ENCODE measurements at places on chromosomes 6 and 20. TPM values are rescaled to one million over a fixed set of nuclear protein-coding genes. Genes with fewer than 3 reads are reported as not detected.

GRCh38 chr6:15824811-15825210 lies 162.0 kb upstream of the DTNBP1 start:
- no peaks in the 10 kb centered on the region for H3K36me3 ChIP-seq
- no peak overlapping the region for H3K27ac ChIP-seq
- no peak for DNase-seq
- no peak overlapping the region for H3K4me3 ChIP-seq

DNA sequence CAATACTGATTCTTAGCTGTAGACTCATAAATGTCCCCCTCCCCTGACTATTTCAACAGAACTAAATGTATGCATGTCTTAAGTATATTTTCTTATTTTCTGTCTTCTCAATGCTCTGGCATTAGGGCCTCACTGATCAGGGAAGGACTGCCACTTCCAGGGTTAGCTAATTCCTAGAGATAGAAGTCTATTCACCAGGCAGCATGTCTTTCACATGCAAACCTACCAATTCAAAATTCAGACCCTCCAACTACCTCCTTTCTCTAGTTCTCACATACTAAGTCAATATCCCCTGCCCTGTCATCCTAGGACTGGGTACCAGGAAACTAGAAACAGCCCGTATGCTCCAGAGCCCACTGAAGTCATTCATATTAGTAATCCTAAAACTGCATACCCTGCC lies 132.3 kb downstream of the RALGAPA2 start:
- no peak for DNase-seq
- H3K4me3 ChIP-seq = no peak overlapping the region
- H3K4me1 ChIP-seq = peaks cover 19% of the 10 kb centered on the region
- H3K36me3 ChIP-seq = no peaks in the 10 kb centered on the region
- no peaks in the 10 kb centered on the region for H3K27me3 ChIP-seq
- no peak overlapping the region for H3K27ac ChIP-seq

- DNase-seq = no peak
- H3K36me3 ChIP-seq = no peaks in the 10 kb centered on the region
- no peaks in the 10 kb centered on the region for H3K4me1 ChIP-seq
- H3K27me3 ChIP-seq = no peaks in the 10 kb centered on the region
- no peak overlapping the region for H3K27ac ChIP-seq
- no peak overlapping the region for H3K4me3 ChIP-seq
Observed at GRCh38 chr6:68911334-68911733, 276.3 kb downstream of the ADGRB3 start.

Gene CTCFL
- not detected for total RNA-seq

Gene PTPRT
- not detected for total RNA-seq

Gene SPTLC3
- total RNA-seq = 1.4 TPM

DNA sequence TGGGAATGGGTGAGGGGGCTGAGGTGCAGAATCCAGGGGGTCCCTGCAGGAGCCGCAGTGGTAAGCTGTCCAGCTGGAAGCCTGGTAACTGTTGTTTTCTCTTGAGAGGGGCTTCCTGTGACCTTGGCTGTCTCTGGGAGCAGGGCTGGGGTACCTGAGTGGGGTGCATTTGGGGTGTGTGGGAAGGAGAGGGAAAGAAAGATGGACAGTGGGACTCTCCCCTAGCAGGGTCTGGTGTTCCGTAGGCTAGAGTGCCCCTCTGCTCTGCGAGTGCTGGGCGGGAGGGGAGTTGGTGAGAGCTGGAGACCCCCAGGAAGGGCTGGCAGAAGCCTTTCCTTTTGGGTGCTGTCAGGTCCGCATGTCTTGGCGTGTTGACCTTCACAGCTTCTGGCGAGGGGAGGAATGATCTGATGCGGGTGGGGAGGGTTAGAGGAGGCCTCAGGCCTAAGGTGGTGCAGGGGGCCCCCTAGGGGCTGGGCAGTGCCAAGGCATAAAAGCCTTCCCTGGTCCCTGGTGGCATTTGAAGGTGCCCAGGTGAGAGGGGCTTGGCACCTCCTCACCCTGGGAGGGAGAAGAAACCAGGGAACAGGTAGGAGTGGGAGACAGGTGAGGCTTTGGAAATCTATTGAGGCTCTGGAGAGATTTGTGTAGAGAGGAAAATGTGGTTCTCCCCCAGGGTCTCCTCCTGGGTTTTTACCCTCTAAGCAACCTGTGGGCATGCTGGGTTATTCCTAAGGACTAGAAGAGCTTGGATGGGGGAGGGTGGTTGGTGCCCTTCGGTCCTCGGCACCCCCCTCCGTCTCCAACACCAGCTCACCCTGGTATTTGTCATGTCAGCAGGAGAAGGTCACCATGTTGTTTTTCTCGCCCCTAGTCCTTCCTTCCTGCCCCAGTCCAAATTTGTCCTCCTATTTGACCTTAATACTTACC lies 3.3 kb downstream of the VEGFA start:
- peaks cover 15% of the 10 kb centered on the region for H3K36me3 ChIP-seq
- no peaks in the 10 kb centered on the region for H3K27me3 ChIP-seq
- peak; percentile 80 for DNase-seq
- peak overlapping the region; percentile 79 for H3K27ac ChIP-seq
- H3K4me1 ChIP-seq = peaks cover 48% of the 10 kb centered on the region
- peak overlapping the region; percentile 97 for H3K4me3 ChIP-seq

Gene FAM83D
- total RNA-seq = 10.4 TPM

Gene HFE
- total RNA-seq = 1.9 TPM

Gene PROKR2
- total RNA-seq = not detected

DNA sequence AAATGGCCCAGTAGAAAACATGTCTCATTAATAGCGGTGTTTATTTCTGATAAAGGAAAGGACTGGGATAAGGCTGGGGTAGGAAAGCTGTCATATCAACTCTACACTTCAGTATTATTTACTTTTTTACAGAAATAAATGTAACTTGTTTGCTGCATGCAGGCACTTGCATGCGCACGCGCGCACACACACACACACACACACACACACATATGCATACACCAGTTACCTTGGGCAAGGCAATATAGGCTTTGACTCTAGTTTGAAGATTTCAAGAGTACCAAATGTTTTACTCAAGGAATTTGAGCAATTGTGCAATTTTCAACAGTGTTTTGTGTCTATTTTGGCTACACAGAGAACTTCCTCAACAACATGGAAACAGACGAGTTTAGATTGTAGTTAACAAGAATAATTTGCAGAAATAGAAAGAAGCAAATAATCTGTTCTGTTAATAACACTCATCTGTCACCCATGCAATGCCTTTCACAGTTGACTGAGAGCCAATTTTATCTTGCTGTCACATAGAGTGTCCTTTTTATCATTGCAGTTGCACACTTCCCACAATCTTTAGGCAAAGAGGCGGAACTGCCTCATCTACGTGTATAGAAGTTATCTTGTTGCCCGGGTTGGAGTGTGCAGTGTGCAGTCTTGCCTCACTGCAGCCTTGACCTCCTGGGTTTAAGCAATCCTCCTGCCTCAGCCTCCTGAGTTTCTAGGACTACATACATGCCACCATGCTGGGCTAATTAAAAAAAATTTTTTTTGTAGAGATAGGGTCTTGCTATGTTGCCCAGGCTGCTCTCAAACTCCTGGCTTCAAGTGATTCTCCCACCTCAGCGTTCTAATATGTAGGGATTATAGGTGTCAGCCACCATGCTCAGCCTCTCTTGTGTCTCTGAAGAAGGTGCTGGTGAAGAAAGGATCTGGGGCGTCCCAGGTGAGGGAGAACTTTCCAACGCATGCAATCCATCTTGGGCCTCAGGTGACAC lies 74.8 kb upstream of the SHLD1 start:
- no peak overlapping the region for H3K27ac ChIP-seq
- H3K36me3 ChIP-seq = no peaks in the 10 kb centered on the region
- DNase-seq = no peak
- H3K27me3 ChIP-seq = no peaks in the 10 kb centered on the region
- H3K4me1 ChIP-seq = peaks cover 12% of the 10 kb centered on the region

Gene OR2H1
- not detected for total RNA-seq

Gene SNRPB
- total RNA-seq = 286 TPM

DNA sequence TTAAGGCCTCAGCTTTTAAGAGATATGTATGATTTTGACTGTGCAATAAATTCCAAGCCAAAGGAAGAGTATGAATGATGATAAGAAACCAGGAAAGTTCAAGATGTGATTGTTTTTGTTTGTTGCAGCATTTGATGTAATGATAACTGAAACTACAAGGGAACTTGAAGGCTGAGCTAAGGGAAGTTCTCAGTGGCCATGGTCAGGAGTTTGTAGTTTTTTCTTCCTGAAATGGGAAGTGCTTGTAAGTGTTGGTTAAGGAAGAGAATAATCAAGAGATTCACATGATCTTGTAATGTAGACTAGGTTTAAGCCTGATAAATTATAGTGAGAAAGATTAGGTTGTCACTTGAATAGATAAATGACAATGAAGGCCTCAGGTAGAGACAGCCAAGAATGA lies 53.4 kb downstream of the PTCHD4 start:
- no peak overlapping the region for H3K27ac ChIP-seq
- no peaks in the 10 kb centered on the region for H3K36me3 ChIP-seq
- no peak overlapping the region for H3K4me3 ChIP-seq

GRCh38 chr6:1404713-1405098 lies 15.3 kb downstream of the FOXF2 start:
- no peak for DNase-seq
- H3K4me3 ChIP-seq = no peak overlapping the region
- peaks cover 12% of the 10 kb centered on the region for H3K27me3 ChIP-seq
- H3K36me3 ChIP-seq = no peaks in the 10 kb centered on the region
- no peak overlapping the region for H3K27ac ChIP-seq

Gene CABLES2
- 8.3 TPM for total RNA-seq

Gene DEFB132
- not detected for total RNA-seq

Gene C2
- 5.1 TPM for total RNA-seq

GRCh38 chr6:79257381-79258205 lies 23.1 kb upstream of the HMGN3 start:
- H3K36me3 ChIP-seq = peaks cover 5% of the 10 kb centered on the region
- no peak overlapping the region for H3K27ac ChIP-seq
- peaks cover 15% of the 10 kb centered on the region for H3K27me3 ChIP-seq
- DNase-seq = no peak
- H3K4me3 ChIP-seq = no peak overlapping the region

DNA sequence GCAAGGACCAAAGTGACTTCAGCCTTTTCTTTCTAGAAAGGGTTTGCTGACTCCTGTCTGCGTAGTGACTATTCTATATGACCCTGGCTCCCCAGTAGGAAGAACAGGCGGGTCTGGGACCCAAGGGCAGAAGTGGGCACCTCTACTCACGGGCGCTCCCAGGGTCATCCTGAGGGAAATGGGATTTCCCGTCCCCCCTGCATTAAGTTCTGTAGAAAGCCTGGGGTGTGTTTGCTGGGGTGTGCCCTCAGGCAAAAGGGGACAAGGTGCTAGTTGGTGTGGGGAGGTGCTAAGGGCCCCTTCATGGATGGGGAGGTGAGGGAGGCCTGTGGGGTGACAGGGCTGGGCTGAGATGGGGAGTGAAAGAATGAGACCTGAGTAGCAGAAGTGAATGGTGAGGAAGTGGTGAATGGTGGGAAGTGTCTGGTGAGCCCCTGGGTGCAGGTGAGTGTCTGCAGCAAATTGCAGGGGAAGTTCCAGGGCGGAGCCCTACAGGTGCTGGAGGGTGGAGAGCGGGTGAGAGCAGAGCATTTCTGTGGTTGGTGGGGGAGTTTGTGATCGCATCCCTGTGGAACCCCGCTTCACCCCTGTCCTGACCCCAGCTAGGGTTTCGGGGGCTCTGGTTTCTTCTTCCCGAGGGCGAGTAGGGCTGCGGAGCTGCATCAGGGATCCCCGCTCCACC lies 21.1 kb downstream of the RAET1L start:
- peaks cover 74% of the 10 kb centered on the region for H3K4me1 ChIP-seq
- H3K36me3 ChIP-seq = no peaks in the 10 kb centered on the region
- no peak overlapping the region for H3K27ac ChIP-seq
- peaks cover 54% of the 10 kb centered on the region for H3K27me3 ChIP-seq
- peak; percentile 53 for DNase-seq

Data from activated T-cell treated with anti-CD3 and anti-CD28 coated beads, Interleukin-2, amount 50 U/mL, for 72 hours (primary cell).